Naive thymus-derived CD8-positive, alpha-beta T cell (primary cell): ENCODE measurements at places on chromosomes 4 and X.
A peak's percentile ranks its signal among the peaks of the same experiment; 100 is the strongest.

DNA sequence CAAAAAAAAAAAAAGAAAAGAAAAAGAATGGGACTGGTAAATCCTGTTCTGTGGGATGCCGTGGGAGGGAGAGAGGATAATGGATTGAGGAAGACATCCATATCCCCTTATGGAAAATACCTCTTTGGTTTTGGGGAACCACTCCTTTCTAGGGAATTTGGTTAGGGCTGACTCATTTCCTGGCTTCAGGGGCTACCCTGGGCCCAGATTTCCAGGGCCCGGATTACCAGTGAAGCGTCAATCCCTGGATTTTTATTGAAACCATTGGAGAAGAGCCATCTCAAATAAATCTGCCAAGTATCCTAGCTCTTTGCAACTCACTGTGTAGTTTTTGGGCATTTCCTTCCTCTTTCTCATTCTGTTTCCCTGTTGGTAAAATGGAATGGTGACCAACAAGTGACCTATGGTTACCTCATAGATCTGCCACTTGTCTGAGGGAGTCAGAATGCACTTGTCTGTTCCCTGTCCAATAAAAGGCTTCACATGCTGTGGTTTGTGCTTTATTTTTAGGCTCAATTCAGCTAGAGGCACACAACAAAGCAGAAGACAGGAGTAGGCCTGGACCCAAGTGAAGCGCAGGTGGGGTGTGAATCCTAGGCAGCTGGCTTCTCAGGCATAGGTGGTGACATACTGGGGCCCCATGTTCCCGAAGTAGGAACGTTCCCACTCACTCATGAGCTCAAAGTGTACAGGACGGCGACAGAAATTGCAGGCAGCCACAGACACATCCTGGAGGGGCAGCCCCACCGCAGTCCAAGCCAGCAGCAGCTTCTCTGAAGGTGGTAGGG lies 8.6 kb downstream of the APEX2 start:
- DNase-seq, result no peak
- H3K4me3 ChIP-seq, result no peak overlapping the region
- peaks cover 19% of the 10 kb centered on the region for H3K4me1 ChIP-seq

- H3K36me3 ChIP-seq, result no peaks in the 10 kb centered on the region
- H3K4me3 ChIP-seq, result no peak overlapping the region
- H3K27ac ChIP-seq, result no peak overlapping the region
- no peaks in the 10 kb centered on the region for H3K27me3 ChIP-seq
Measured at GRCh38 chr4:961351-962230, 11.8 kb downstream of the DGKQ start.

DNA sequence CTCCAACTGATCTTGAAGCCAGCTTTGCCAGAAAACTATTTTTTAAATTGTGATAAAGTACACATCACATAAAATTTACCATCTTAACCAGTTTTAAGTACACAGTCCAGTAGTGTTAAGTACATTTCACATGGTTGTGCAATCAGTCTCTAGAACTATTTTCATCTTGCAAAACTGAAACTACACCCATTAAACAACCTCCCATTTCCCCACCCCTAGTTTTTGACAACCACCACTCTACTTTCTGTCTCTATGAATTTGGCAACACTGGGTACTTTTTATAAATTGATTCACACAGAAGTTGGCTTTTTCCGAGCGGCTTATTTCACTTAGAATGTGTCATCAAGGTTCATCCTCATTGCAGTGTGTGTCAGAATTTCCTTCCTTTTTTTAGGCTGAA lies 31.0 kb downstream of the TRPC5 start:
- H3K27me3 ChIP-seq, result peaks cover 10% of the 10 kb centered on the region
- H3K4me1 ChIP-seq, result no peaks in the 10 kb centered on the region
- DNase-seq, result no peak
- no peak overlapping the region for H3K27ac ChIP-seq
- H3K36me3 ChIP-seq, result no peaks in the 10 kb centered on the region
- H3K4me3 ChIP-seq, result no peak overlapping the region

GRCh38 chrX:148593146-148593545 lies 92.7 kb downstream of the AFF2 start:
- H3K4me3 ChIP-seq, result no peak overlapping the region
- H3K36me3 ChIP-seq, result no peaks in the 10 kb centered on the region
- no peak for DNase-seq
- no peaks in the 10 kb centered on the region for H3K27me3 ChIP-seq
- no peak overlapping the region for H3K27ac ChIP-seq

GRCh38 chrX:136086521-136086920 lies 60.8 kb upstream of the FHL1 start:
- no peaks in the 10 kb centered on the region for H3K27me3 ChIP-seq
- no peaks in the 10 kb centered on the region for H3K4me1 ChIP-seq
- no peak for DNase-seq
- no peak overlapping the region for H3K4me3 ChIP-seq
- no peak overlapping the region for H3K27ac ChIP-seq

DNA sequence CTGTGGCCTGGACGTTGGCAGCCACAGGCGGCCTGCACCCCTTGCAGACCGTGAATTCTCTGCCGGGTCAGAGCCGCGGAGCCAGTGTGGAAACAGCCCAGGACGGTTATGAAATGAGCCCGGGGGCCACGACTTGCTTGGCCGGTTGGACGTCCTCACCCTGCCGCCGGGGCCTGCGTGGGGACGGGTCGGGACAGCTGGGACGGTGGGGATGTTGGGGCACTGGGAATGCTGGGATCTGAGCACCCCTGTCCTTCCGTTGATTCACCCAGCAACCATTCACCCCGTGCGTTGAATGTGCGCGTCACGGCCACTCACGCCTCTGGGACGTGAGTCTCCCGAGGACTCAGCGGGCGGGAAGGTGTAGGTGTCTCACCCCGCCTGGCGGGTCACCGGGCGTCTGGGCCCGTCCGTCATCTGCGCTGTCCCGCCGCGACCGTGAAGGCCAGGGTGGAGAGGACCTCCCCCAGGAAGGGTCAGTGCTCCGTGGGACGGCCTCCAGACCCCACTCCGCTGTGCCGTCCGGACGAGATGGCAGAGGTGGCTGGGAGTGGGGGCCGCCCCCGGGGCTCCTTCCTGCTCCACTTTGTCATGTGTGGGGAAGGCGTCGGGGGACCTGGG lies 4.5 kb upstream of the PLCXD1 start:
- H3K4me1 ChIP-seq, result peaks cover 11% of the 10 kb centered on the region
- no peak overlapping the region for H3K27ac ChIP-seq
- no peak for DNase-seq

DNA sequence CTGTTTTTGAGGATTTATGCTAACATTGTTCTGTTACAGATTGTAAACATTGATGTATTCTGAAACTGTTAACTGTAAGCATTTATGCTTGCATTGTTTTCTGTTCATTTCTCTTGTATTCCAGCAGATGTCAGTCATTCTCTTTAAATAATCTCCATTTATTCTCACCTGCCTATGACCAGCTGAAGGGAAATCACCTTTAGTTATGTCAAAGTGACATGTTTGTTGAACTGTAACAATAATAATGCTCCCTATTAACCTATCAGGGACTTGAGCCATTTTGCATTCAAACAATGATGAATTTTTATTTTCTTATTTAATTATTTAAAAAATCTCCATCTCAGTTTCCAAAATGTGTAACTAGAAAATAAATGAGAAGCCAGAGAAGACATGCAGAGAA lies 58.0 kb downstream of the SPCS3 start:
- no peak overlapping the region for H3K27ac ChIP-seq
- peaks cover 3% of the 10 kb centered on the region for H3K27me3 ChIP-seq
- H3K4me1 ChIP-seq, result no peaks in the 10 kb centered on the region
- no peak overlapping the region for H3K4me3 ChIP-seq
- no peak for DNase-seq

DNA sequence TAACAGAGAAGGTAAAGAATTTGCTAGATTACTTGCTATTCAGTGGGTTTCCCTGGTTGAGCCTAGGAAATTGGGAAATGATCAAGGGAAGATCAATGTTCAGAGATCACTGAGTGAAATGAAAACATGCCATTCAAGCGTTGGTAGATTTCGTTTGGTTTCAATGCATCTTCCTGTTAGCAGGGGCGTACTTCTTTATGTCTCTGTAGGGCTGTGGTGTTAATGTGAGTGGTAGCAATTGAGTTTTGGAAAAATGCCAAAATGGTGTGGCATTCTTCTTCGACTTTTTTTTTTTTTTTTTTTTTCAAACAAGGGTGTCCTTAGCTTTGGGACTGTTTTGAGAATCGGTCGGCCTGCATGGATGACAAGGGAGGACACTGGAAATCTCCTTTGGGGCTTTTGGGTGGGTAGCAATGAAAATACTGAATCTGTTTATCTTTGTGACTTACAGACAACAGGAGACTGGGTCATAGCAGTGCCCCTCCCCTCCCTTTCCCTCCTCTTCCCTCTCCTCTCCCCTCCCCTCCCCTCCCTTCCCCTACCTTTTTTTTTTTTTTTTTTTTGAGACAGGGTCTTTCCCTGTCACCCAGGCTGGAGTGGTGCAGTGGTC lies 50.4 kb downstream of the SPRY1 start:
- peak overlapping the region; percentile 15 for H3K4me3 ChIP-seq
- peaks cover 40% of the 10 kb centered on the region for H3K4me1 ChIP-seq
- no peaks in the 10 kb centered on the region for H3K27me3 ChIP-seq
- DNase-seq, result no peak
- peak overlapping the region; percentile 7 for H3K27ac ChIP-seq

- H3K27me3 ChIP-seq, result peaks cover 2% of the 10 kb centered on the region
- H3K4me3 ChIP-seq, result no peak overlapping the region
- peaks cover 4% of the 10 kb centered on the region for H3K36me3 ChIP-seq
- no peak for DNase-seq
- no peak overlapping the region for H3K27ac ChIP-seq
Measured at GRCh38 chrX:46627711-46628419, 54.3 kb downstream of the CHST7 start.

- no peak for DNase-seq
- no peak overlapping the region for H3K4me3 ChIP-seq
- H3K27me3 ChIP-seq, result no peaks in the 10 kb centered on the region
- H3K27ac ChIP-seq, result no peak overlapping the region
- H3K36me3 ChIP-seq, result no peaks in the 10 kb centered on the region
- H3K4me1 ChIP-seq, result peaks cover 20% of the 10 kb centered on the region
Measured at GRCh38 chrX:118367338-118367737, 21.4 kb downstream of the WDR44 start.

- no peak overlapping the region for H3K27ac ChIP-seq
- no peak for DNase-seq
- no peak overlapping the region for H3K4me3 ChIP-seq
- peaks cover 3% of the 10 kb centered on the region for H3K4me1 ChIP-seq
- no peaks in the 10 kb centered on the region for H3K27me3 ChIP-seq
Measured at GRCh38 chrX:153608806-153609205, 9.9 kb upstream of the CCNQ start.

DNA sequence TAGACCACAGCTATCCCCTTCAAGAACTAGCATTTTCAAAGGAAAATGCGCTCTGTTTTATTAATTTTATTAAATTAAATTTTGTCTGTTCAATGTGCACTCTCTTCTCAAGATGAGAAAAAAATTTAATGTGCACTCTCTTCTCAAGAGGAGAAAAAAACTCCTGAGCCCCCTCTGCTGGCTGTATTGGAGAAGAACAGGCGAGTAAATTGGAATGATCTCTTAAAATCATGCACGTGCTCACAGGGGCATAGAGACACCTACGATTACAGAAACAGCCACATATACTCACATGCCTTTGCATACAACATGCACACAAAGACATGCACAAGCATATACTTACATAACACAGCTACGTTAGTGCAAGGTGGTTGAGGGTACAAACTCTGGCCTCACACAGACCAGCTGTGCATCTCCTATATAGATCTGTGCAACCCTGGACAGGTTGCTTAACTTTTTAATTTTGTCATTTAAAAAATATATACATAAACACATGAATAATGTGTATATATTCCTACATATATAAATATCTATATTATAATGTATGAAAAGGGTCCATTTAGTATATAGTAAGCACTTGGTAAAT lies 176.2 kb upstream of the CXorf66 start:
- peak; percentile 33 for DNase-seq
- H3K27ac ChIP-seq, result no peak overlapping the region
- no peaks in the 10 kb centered on the region for H3K36me3 ChIP-seq
- no peak overlapping the region for H3K4me3 ChIP-seq
- H3K27me3 ChIP-seq, result no peaks in the 10 kb centered on the region
- H3K4me1 ChIP-seq, result no peaks in the 10 kb centered on the region
